Vagina (tissue), 2 donors: ENCODE measurements at places on chromosomes 2 and 18. TPM values are rescaled to one million over a fixed set of nuclear protein-coding genes. Genes with fewer than 3 reads are reported as not detected.
A peak's percentile ranks its signal among the peaks of the same experiment; 100 is the strongest.

GRCh38 chr18:57644540-57644939 is 22.9 kb upstream of the NARS1 start:
- no peaks in the 10 kb centered on the region for H3K4me1 ChIP-seq
- no peak overlapping the region for H3K27ac ChIP-seq
- H3K4me3 ChIP-seq: no peak overlapping the region
- no peaks in the 10 kb centered on the region for H3K27me3 ChIP-seq

GRCh38 chr18:65761636-65762295 is 11.0 kb downstream of the CDH7 start:
- no peaks in the 10 kb centered on the region for H3K4me1 ChIP-seq
- no peaks in the 10 kb centered on the region for H3K36me3 ChIP-seq
- no peaks in the 10 kb centered on the region for H3K27me3 ChIP-seq
- no peak for DNase-seq
- no peak overlapping the region for H3K4me3 ChIP-seq

DNA sequence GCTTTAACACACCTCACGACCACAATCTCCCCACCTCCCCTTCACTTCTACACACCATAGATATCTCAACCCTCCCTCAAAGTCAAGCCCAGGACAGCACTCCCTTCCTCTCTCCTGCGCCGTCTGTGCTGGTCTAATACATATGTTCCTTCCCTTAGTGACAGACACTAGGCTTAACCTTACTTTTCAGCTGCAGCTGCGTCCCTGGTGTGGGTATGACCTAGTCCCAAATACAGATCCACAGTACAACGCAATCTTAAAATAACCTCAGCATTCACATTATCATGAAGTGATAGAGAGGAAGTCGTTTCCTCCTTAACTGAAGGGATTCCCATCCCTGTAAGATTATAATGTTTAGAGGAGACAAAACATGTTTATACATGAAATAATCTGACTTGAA is 192.7 kb upstream of the TANK start:
- no peak for DNase-seq
- H3K4me1 ChIP-seq: no peaks in the 10 kb centered on the region
- H3K36me3 ChIP-seq: no peaks in the 10 kb centered on the region
- H3K27me3 ChIP-seq: no peaks in the 10 kb centered on the region
- H3K27ac ChIP-seq: no peak overlapping the region

DNA sequence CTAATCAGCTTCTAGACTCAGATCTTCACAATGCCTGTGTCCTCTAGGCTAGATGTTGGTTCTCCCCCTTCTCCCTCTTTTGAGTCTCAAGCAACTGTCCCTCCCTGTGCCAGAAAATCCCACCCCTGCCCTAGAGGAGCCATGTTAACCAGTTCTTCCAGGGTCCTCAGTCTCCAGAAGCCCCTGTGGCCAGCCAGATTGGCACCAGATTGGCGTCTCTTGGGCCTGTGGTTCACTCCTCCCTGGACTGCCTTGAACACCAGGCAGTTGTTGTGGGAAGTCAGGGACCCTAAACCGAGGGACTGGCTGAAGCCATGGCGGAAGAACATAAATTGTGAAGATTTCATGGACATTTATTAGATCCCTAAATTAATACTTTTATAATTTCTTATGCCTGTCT is 36.6 kb downstream of the CYP26B1 start:
- H3K27ac ChIP-seq: no peak overlapping the region
- peak; percentile 27 for DNase-seq
- no peaks in the 10 kb centered on the region for H3K36me3 ChIP-seq
- H3K27me3 ChIP-seq: no peaks in the 10 kb centered on the region
- peaks cover 11% of the 10 kb centered on the region for H3K4me1 ChIP-seq

DNA sequence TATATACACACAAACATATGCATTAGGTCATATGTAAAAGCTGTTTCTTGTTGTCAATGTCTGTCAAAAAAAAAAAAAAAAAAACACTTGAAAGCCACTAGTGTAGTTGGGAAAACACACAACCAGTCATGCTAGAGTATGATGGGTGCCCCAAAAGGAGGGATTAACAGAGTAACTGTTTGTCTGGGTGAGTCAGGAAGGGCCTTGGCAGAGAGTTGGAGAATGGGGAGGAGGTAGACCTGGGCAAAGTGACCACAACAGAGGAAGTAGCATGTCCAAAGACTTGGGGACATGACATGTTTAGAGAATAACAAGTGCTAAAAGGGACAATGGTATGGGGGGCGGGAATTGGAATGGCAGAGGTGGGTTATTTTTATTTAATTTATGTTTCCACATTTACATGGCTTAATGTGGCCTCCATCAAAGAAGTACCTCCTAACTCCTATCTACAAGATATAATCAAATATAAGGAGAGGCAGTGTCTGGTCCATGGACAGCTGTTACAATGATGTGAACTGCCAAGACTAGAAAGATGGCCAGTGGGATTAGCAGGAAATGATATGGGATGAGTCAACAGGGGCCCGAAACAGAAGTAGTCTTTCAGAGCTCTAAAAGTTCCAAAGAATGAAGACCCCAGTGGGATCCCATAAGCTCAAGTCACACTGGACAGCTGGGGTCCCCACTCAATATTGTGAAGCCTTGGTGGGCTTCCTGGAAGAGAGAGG is 99.9 kb upstream of the ZFP36L2 start:
- no peak overlapping the region for H3K4me3 ChIP-seq
- H3K27me3 ChIP-seq: no peaks in the 10 kb centered on the region
- peaks cover 54% of the 10 kb centered on the region for H3K4me1 ChIP-seq
- no peaks in the 10 kb centered on the region for H3K36me3 ChIP-seq
- peak overlapping the region; percentile 38 for H3K27ac ChIP-seq

- no peak for DNase-seq
- H3K36me3 ChIP-seq: no peaks in the 10 kb centered on the region
- H3K4me3 ChIP-seq: no peak overlapping the region
Observed at GRCh38 chr2:100010606-100011005, 131.8 kb downstream of the AFF3 start.

DNA sequence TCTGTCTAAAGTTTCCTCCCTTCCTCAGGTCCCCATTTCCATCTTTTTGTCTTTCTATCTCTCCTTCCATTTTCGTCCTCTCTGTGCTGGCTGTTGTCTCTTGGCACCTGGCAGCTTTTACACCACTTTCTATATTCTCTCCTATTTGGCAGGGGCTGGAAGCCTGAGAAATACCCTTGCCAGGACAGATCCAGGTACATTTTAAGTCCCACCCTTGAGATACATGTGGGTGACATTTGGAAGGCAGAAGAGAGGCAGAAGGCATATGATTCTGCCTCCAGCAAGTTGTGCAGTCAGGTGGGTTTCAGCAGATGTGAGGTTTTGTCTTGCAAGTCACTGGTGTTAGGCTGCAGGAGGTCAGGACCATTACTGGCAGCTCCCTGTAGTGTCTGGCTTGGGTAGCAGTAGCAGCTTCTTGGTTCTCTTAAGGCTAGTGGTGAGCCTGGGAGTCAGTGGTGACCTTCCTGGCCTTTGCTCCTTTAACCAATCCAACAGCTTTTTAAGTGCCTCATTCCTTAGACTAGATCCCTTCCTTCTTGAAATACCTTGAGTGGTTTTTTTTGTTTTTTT is 90.1 kb downstream of the CAPN13 start:
- no peaks in the 10 kb centered on the region for H3K27me3 ChIP-seq
- no peaks in the 10 kb centered on the region for H3K4me1 ChIP-seq
- H3K4me3 ChIP-seq: no peak overlapping the region
- H3K27ac ChIP-seq: no peak overlapping the region

GRCh38 chr2:166060191-166060590 is 67.6 kb downstream of the SCN1A start:
- no peak for DNase-seq
- H3K27ac ChIP-seq: no peak overlapping the region
- H3K4me3 ChIP-seq: no peak overlapping the region
- no peaks in the 10 kb centered on the region for H3K27me3 ChIP-seq
- no peaks in the 10 kb centered on the region for H3K4me1 ChIP-seq

DNA sequence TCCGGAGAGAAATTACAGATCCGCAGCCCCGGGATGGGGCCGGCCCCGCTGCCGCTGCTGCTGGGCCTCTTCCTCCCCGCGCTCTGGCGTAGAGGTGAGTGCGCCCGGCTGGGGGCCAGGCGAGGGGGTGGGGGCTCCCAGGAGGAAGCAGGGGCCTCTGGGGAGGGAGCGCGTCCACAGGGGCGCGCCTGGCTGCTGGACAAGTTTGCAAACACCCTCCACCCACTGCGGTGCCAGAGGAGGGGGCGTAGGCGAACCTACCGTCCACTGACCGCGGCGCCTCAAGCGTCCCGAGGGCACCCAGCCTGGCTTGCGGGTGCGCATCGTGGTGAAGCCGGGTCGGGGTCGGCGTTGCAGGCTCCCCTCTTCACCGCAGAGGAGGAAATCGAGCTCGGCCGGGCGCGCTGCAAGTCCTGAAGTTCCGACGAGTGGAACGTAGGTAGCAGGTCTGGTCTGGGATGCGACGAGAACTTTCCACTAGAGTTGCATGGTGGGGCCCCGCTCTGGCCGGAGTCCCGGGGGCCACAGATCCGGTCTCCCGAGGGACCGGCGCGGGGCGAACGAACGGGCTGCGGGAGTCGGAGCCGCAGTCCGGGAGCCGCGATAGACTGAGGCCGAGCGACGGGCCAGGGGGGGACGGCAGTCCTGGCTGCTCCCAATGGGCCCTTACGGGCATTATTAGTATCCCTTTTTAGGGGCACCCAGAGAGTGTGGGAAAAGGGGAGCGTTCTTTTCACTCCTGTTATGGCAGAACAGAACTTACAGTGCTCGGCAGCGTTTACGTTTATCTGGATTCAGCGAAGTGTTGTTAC is 502 bp downstream of the MERTK start:
- no peaks in the 10 kb centered on the region for H3K36me3 ChIP-seq
- peak overlapping the region; percentile 80 for H3K4me3 ChIP-seq
- no peak for DNase-seq
- H3K4me1 ChIP-seq: peaks cover 20% of the 10 kb centered on the region
- H3K27me3 ChIP-seq: no peaks in the 10 kb centered on the region

- H3K36me3 ChIP-seq: no peaks in the 10 kb centered on the region
- H3K4me3 ChIP-seq: no peak overlapping the region
- DNase-seq: no peak
- peaks cover 10% of the 10 kb centered on the region for H3K4me1 ChIP-seq
- H3K27me3 ChIP-seq: no peaks in the 10 kb centered on the region
Observed at GRCh38 chr2:217742276-217742675, 260.5 kb downstream of the TNS1 start.

- H3K27ac ChIP-seq: no peak overlapping the region
- no peaks in the 10 kb centered on the region for H3K27me3 ChIP-seq
- no peak for DNase-seq
Observed at GRCh38 chr18:43578706-43579105, 301.4 kb upstream of the SYT4 start.

DNA sequence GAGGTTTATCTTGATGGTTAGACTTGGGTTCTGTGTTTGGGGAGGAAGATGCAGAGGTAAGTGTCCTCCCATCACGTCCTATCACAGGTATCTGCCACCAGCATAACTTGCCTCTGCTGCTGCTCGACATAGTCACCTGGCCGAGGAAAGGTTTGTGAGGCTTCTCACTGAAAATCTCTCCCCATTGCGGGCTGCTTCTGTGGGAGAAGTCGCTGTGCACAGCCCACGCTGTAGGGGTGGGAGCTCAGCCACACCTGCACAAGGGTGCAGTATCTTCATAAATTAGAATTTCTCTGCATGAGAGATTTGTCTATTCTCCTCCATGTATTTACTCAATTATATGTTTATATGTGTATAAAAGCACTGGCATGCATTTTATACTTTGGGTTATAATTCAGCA is 415.7 kb upstream of the MYT1L start:
- no peaks in the 10 kb centered on the region for H3K36me3 ChIP-seq
- no peak overlapping the region for H3K4me3 ChIP-seq
- H3K27me3 ChIP-seq: no peaks in the 10 kb centered on the region
- H3K4me1 ChIP-seq: peaks cover 7% of the 10 kb centered on the region
- no peak overlapping the region for H3K27ac ChIP-seq

GRCh38 chr18:49723648-49724180 is 89.6 kb downstream of the ACAA2 start:
- H3K36me3 ChIP-seq: no peaks in the 10 kb centered on the region
- no peak for DNase-seq
- no peaks in the 10 kb centered on the region for H3K27me3 ChIP-seq
- H3K4me3 ChIP-seq: no peak overlapping the region

DNA sequence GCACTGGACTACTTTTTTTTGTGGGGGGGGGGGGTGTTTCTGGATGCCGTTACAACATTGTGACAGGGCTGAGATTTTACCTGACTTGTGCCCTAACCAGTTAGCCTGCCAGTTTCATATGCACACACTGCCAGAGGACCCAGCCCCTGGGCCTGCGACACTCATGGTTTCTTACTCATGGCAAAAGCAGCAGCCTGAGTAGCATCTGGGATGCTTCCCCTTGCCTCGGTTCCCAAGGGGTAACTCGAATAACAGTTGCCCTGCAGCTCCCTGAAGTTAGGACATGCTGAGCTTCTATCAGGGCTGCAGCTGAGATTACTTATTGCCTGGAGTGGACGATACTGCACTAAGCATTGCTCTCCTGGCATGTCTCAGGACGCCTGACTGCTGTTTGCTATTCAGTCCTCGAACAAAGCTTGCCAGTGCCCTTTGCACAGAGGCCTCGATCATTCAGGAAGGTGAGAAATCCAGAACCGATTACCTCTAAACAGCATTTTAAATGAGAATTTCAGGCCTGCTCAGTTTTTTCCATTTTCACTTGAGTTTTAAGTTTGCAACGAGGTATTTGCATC is 47.9 kb downstream of the TRPM8 start:
- H3K4me3 ChIP-seq: no peak overlapping the region
- no peak for DNase-seq
- no peak overlapping the region for H3K27ac ChIP-seq

DNA sequence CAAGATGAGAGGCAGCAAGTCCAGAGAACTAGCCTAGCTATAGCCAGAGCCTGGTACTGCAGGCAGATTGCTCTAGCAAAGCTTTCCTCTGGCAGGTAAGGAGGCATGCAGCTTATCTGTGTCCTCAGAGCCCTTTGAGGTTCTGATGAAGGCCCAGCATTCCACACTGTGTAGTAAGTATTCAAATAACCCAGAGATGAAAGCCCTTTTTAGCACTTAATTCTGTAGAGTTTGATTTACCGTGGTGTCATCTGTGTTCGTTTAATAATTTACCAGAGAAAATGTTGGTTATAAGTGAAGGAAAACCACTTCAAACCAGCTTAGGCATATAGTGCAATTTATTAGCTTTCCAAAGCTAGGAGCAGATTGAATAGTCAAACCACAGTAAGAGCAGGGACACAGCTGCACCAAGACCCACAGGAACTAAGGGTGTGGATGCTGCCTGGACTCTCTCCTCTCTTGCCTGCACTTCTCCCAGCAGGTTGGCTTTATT is 226.6 kb downstream of the BABAM2 start:
- no peak for DNase-seq
- peaks cover 5% of the 10 kb centered on the region for H3K4me1 ChIP-seq
- H3K27ac ChIP-seq: no peak overlapping the region
- H3K4me3 ChIP-seq: no peak overlapping the region
- H3K36me3 ChIP-seq: no peaks in the 10 kb centered on the region

GRCh38 chr2:134225841-134226240 is 28.0 kb upstream of the MGAT5 start:
- H3K4me3 ChIP-seq: no peak overlapping the region
- no peaks in the 10 kb centered on the region for H3K27me3 ChIP-seq
- H3K36me3 ChIP-seq: no peaks in the 10 kb centered on the region
- H3K4me1 ChIP-seq: peaks cover 6% of the 10 kb centered on the region
- H3K27ac ChIP-seq: no peak overlapping the region

- H3K4me1 ChIP-seq: no peaks in the 10 kb centered on the region
- H3K27ac ChIP-seq: no peak overlapping the region
- DNase-seq: no peak
Observed at GRCh38 chr2:102286041-102286440, 25.3 kb upstream of the IL1RL1 start.

The ASIC4 gene
- total RNA-seq: not detected

The FNDC4 gene
- 18.2 TPM for total RNA-seq

The TOGARAM2 gene
- under 0.01 TPM for total RNA-seq

The SYT4 gene
- 4.7 TPM for total RNA-seq

The SIX3 gene
- not detected for total RNA-seq

The EVX2 gene
- 0.98 TPM for total RNA-seq

The MC4R gene
- not detected for total RNA-seq

The TMEM17 gene
- total RNA-seq: 0.98 TPM

The CRYGB gene
- total RNA-seq: not detected

The RAD51AP2 gene
- total RNA-seq: 0.25 TPM
